HFFc6 (cell line): ENCODE measurements at places on chromosomes 16 and 17. TPM values are rescaled to one million over a fixed set of nuclear protein-coding genes. Genes with fewer than 3 reads are reported as not detected.
A peak's percentile ranks its signal among the peaks of the same experiment; 100 is the strongest.

QRICH2 gene
- total RNA-seq = 1.2 to 2.1 TPM (median 1.4 TPM) in 3 replicates

GRCh38 chr17:34171245-34171818 lies 83.8 kb upstream of the CCL2 start:
- H3K4me1 ChIP-seq = peaks cover under 1% of the 10 kb centered on the region; the same call in 1 of the 2 replicates
- no peak overlapping the region for H3K4me3 ChIP-seq
- peaks cover 8% of the 10 kb centered on the region for H3K27me3 ChIP-seq

- H3K27ac ChIP-seq = no peak overlapping the region
- no peak for DNase-seq
- H3K4me1 ChIP-seq = peaks cover 5% of the 10 kb centered on the region; the same call in 1 of the 2 replicates
- no peak overlapping the region for H3K4me3 ChIP-seq
- H3K36me3 ChIP-seq = no peaks in the 10 kb centered on the region
Observed at GRCh38 chr16:25835126-25835525, 143.4 kb downstream of the HS3ST4 start.

GRCh38 chr16:85757341-85757822 lies 6.5 kb upstream of the C16orf74 start:
- peak overlapping the region; percentile 69 for H3K27ac ChIP-seq
- H3K27me3 ChIP-seq = peaks cover 2% of the 10 kb centered on the region; the same call in 1 of the 2 replicates
- H3K4me3 ChIP-seq = peak overlapping the region; percentile 52
- peak; percentile 62 for DNase-seq

- no peak overlapping the region for H3K27ac ChIP-seq
- peaks cover 4% of the 10 kb centered on the region for H3K36me3 ChIP-seq
- DNase-seq = no peak
- no peak overlapping the region for H3K4me3 ChIP-seq
- peaks cover 12% of the 10 kb centered on the region; the same call in 1 of the 2 replicates for H3K27me3 ChIP-seq
Observed at GRCh38 chr16:68480084-68480995, 32.0 kb upstream of the SMPD3 start.

DNA sequence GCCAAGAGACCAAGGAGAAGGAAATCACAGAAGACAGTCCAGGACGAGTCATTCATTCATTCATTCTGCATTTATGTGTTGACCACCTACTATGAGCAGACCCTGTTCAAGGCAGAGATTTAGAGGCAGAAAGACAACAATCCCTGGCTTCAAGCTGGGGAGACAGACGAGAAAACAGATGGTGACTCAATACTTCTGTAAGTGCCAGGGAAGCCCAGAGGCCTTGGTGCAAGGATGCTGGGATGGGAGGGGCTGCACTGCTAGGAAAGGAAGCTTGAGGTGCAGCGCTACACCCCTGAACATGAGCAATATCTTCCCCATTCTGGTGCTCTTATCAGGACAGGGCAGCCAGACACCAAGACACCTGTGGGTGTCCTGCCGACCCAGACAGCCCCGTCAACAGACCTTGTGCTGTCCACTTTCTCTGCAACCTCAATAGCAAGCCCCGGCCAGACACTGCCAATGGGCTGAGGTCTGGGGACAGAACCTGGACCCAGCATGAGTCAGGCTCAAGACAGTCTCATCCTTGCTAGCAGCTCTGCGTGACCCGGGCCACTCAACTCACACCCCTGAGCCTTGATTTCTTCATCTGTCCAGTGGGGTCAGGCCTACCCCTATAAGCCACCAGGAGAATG lies 163.5 kb downstream of the COPRS start:
- peaks cover 78% of the 10 kb centered on the region for H3K4me1 ChIP-seq
- H3K27ac ChIP-seq = peak overlapping the region; percentile 85

DNA sequence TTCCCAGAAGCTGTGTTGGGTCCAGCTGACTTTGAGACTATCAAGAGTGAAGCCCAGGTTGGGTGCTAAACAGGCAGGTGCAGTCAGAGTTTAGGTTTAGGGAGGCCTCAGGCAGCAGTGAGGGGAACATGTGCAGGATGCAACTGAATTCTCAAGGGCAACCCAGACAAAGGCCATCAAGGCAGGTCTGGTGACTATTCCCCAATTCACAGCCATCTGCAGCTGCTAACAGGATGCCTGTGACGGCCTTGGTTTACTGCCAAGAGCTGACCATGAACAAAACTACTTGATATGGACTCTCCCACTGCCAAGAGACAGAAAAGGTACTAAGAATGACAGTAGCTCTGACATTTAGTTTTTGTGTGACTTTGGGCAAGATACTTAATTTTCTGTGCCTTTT lies 45.2 kb upstream of the BCAR1 start:
- peaks cover 52% of the 10 kb centered on the region for H3K4me1 ChIP-seq
- no peak overlapping the region for H3K4me3 ChIP-seq
- 0 out of 2 replicates have a peak, but pooled peaks cover 1% of the 10 kb centered on the region for H3K27me3 ChIP-seq
- peak overlapping the region; percentile 57 for H3K27ac ChIP-seq
- peaks cover 38% of the 10 kb centered on the region for H3K36me3 ChIP-seq

- H3K4me1 ChIP-seq = no peaks in the 10 kb centered on the region
- H3K36me3 ChIP-seq = peaks cover 32% of the 10 kb centered on the region
- no peak overlapping the region for H3K4me3 ChIP-seq
- H3K27me3 ChIP-seq = no peaks in the 10 kb centered on the region
Observed at GRCh38 chr16:70267516-70267915, 15.8 kb upstream of the EXOSC6 start.

HS3ST3A1 gene
- 26.0 to 46.8 TPM (median 36.1 TPM) in 3 replicates for total RNA-seq

MARVELD3 gene
- total RNA-seq = not detected in 3 replicates

DNA sequence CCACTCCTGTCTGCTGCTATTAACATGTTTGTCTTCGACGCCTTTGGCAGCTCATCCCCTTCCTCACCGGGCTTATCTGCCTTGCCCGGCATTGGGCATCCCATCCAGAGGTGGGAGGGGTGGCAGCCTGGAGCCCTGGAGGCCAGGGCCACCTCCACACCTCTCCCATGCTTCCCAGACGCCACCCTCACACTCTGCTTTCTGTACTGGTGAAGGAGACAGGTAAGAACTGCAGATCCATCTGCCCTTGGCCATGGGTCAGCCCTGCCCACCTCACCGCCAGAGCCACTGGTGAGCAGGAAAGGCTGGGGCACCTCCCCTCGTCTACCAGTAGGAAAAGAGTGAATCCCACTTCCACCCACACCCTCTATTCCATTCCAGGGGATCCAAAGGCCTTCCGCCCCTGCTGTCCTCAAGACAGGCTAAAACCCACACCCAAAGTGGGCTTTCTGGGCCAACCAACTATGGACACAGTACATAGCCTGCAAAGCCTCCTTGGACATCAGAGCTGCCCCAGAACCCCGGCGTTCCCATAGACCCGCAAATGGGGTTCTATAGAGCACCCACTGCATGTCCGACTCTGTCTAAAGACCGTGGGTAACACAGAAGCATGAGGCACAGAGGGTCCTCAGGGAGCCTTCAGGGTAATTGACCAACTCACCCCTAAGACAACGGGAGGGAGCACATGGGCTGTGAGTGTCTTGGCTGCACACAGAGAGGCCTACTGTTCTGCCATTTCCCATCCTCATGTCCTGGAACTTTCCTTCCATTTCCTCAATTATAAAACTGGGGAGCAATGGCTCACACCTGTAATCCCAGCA lies 23.4 kb upstream of the RBFOX3 start:
- no peak for DNase-seq
- no peaks in the 10 kb centered on the region for H3K36me3 ChIP-seq
- H3K4me1 ChIP-seq = no peaks in the 10 kb centered on the region
- no peak overlapping the region for H3K4me3 ChIP-seq
- no peak overlapping the region for H3K27ac ChIP-seq

DNA sequence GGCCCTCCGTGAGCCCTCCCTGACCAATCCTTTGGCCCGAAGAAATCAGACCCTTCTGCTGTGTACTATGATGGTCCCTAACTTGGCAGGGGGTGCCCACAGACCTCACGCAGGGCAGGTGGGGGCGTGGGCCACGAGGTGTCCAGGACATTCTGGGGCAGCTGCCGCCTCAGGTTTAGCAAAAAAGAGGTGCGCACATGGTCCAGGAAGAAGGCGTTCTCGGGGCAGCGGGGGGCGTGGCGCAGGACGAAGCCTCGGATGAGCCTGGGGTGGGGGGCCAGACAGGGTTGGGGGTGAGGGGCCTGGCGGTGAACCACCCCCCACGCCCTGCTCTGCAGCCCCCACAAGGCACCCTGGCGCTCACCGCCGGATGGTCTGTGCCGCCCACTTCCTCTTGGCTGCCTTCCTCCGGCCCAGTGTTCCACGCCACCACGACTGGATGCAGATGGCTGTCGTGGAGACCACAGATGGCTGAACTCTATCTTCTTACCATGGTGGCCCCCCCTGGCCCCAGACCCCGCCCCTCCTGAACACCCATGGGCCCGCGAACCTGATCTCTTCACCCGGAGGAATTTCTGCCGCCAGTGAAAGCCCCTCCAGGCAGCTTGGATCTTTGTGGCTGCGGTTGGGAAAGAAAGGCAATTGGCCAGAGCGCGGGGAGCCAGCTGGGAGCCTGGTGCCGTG lies 14.2 kb upstream of the CRK start:
- H3K27me3 ChIP-seq = peaks cover 3% of the 10 kb centered on the region
- H3K4me3 ChIP-seq = no peak overlapping the region
- no peak for DNase-seq
- H3K27ac ChIP-seq = no peak overlapping the region
- no peaks in the 10 kb centered on the region for H3K4me1 ChIP-seq

- peaks cover 4% of the 10 kb centered on the region for H3K27me3 ChIP-seq
- H3K4me3 ChIP-seq = no peak overlapping the region
- no peak for DNase-seq
- peaks cover 63% of the 10 kb centered on the region for H3K4me1 ChIP-seq
- H3K36me3 ChIP-seq = peaks cover 17% of the 10 kb centered on the region
Observed at GRCh38 chr16:72995151-72995881, 52.6 kb downstream of the ZFHX3 start.

- peaks cover 68% of the 10 kb centered on the region for H3K4me1 ChIP-seq
- H3K27ac ChIP-seq = no peak overlapping the region
- H3K27me3 ChIP-seq = no peaks in the 10 kb centered on the region
- peaks cover 23% of the 10 kb centered on the region for H3K36me3 ChIP-seq
- H3K4me3 ChIP-seq = no peak overlapping the region
- no peak for DNase-seq
Observed at GRCh38 chr16:24741862-24742261, 12.4 kb downstream of the TNRC6A start.

DNA sequence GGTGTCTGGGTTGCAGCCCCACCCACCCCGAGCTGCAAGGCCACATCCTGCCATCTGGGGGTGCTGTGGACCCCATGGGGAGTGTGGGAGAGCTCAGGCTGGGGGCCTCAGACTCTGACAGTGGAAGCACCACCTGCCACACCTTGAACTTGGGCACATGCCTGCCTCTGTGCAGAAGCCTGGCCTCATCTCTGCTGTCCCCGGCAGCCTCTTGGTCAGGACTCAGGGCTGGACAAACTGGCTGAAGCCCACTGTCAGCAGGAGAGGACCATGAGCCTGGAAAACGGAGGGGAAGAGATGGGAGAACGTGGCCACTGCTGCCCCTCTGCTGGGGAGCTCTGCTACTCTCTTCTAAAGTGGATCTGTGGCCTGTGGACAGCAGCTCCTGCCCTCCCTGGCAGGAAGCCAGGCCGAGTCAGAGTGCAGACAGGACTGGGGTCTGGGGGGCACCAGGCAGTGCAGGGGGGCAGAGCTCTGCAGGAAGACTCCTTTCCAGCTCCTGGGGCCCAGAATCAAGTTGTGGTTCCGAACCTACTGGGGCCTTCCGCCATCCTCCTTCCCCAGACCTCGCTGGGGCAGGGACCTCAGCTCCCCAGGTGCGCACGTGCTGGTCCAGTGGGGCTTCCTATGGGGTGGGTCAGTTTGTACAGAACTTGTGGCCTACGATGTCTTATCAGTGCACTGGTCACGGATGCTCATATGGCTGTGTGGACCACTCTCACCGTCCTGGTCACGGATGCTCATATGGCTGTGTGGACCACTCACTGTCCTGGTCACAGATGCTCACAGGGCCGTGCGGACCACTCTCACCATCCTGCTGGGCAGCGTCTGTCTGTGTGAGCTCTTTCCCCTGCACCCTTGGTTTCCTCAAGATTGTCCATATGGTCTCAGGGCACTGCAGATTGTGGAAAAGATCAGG lies 207.7 kb downstream of the LAT start:
- H3K36me3 ChIP-seq = no peaks in the 10 kb centered on the region; the same call in 1 of the 2 replicates
- H3K27me3 ChIP-seq = peaks cover 7% of the 10 kb centered on the region; the same call in 1 of the 2 replicates
- DNase-seq = no peak
- H3K4me1 ChIP-seq = peaks cover 12% of the 10 kb centered on the region

ARHGAP23 gene
- 209 to 223 TPM (median 217 TPM) in 3 replicates for total RNA-seq

TNK1 gene
- total RNA-seq = 0.26 and 0.89 TPM in 2 replicates

DNA sequence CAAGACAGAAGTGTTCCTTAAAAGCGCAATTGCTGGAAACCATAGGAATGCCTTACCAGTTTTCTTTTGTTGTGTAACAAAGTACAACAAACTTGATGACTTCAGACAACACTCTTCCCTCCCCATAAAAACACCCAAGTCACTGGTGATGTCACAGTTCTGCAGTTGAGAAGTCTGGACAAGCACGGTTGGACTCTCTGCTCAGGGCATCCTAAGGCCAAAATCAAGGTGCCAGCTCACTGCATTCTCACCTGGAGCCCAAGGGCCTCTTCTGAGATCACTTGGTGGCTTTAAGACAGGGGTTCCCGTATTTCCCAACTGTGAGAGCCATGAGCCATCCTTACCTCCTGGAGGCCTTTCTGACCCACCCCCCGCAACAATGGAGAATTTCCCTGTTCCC lies 45.6 kb upstream of the MEAK7 start:
- H3K4me3 ChIP-seq = no peak overlapping the region
- H3K36me3 ChIP-seq = no peaks in the 10 kb centered on the region
- DNase-seq = no peak
- H3K4me1 ChIP-seq = 0 out of 2 replicates have a peak, but pooled peaks cover 6% of the 10 kb centered on the region
- peaks cover 3% of the 10 kb centered on the region for H3K27me3 ChIP-seq

- H3K36me3 ChIP-seq = no peaks in the 10 kb centered on the region
- H3K4me3 ChIP-seq = no peak overlapping the region
- no peak overlapping the region for H3K27ac ChIP-seq
- DNase-seq = no peak
- H3K27me3 ChIP-seq = no peaks in the 10 kb centered on the region
Observed at GRCh38 chr17:44637066-44637465, 19.2 kb upstream of the MEIOC start.

HS3ST2 gene
- not detected in 3 replicates for total RNA-seq

- peak overlapping the region; percentile 67; the same call in 1 of the 2 replicates for H3K4me3 ChIP-seq
- DNase-seq = peak; percentile 72
- H3K36me3 ChIP-seq = peaks cover 12% of the 10 kb centered on the region
- peak overlapping the region; percentile 98 for H3K27ac ChIP-seq
- no peaks in the 10 kb centered on the region; the same call in 1 of the 2 replicates for H3K27me3 ChIP-seq
Observed at GRCh38 chr16:86662195-86662594, 83.8 kb downstream of the FOXL1 start.

- no peak overlapping the region for H3K27ac ChIP-seq
- no peak overlapping the region for H3K4me3 ChIP-seq
- H3K36me3 ChIP-seq = no peaks in the 10 kb centered on the region
- no peak for DNase-seq
- no peaks in the 10 kb centered on the region for H3K27me3 ChIP-seq
- H3K4me1 ChIP-seq = no peaks in the 10 kb centered on the region
Observed at GRCh38 chr16:77111056-77111565, 79.9 kb upstream of the MON1B start.
